ENCODE measurements at places on chromosomes 13 and 19.

DNA sequence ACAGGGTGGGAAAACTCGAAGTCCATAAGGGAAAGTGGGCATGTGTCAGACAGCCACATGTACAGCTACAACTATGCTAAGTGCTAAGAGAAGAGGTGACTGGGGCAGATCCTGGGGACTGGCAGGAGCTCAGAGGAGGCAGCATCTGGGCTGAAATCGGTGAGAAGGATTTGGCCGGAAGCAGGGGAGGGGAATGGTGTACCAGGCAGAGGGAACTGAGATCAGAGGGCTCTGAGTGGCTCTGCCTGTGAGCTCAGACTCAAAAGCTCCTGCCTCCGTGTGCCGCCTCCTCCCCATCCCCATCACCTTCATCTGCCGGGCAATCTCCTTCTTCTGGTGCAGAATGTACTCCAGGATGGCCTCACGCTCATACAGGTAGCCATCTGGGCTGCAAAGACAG is 21.8 kb downstream of the NOSIP start:
- DNase-seq, result no peak

GRCh38 chr13:109779074-109779473 is 7.3 kb downstream of the IRS2 start:
- DNase-seq, result no peak

DNA sequence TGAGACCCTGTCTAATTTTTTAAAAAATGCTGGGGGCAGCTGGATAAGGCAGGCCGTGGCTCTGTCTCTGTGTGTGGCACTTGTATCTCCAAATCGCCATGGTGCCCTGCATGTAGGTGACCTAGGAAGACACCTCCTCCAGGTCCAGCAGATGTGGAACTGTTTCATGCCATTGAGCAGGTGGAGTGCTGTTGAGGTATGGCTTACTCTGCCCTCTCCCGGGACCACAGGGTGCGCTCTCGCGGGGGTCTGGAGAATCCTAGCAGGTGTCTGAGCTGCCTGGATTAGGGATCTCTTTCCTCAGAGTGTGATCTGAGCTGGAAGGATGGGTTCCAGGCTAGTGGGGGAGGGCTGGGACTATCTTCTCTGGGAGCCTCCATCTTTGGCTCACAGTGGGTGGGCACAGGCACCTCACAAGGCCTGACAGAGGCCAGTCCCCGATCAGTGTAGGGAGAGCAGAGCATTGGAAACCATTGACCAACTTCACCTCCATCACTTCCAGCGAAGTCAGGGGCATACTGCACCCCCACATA is 67.7 kb upstream of the TM9SF2 start:
- DNase-seq, result no peak

DNA sequence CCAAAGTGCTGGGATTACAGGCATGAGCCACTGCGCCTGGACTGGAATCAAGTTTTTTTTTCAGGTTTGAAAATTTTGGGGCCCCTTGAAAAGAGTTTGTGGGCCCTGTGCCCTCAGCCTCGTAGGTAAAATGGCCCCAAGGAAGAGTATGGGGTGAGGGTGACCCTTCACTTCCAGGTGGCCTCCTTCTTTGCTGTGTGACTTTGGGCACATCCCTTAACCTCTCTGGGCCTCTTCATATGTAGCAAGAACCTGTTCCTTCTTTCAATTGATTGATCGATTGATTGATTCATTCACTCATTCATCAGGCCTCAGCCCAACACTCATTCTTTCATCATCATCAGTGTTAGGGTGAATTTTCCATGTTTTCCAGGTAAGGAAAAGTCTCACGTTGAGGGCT is 3.4 kb upstream of the TMEM221 start:
- no peak for DNase-seq

GRCh38 chr13:73189776-73190175 is 131.0 kb downstream of the KLF5 start:
- no peak for DNase-seq

DNA sequence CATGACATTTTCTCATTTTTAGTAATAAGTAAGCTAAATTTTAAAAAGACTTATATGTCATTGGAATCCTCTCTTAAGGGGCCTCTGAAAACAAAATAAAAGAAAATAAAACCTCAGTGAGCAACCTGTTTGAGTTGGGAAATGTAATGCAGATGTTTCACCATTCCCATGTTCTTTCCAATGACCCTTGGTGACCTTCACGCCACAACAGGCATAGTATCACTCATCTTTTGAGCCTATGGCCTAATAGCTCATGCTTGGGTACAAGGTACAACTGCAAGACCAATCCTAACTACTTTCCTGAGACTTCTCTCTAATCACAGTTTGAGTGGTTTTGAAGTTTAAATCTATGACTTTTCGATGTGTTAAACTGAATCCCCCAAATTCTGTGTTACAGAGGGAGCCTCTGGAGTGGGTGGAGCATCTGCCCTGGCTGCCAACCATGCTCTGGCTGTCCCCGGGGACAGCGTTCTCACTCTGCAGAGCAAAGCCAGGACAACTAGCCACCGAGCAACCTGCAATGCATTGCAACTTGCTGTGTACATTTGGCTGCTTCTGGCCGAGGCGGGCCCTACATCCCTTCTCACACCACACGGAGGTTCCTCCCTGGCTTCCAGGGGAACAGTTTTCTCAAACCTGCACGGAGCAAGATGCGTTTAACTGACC is 307.9 kb upstream of the MAB21L1 start:
- DNase-seq, result no peak

- DNase-seq, result no peak
Measured at GRCh38 chr13:102726430-102726829, 31.6 kb upstream of the METTL21C start.

Data from substantia nigra (tissue), 51 donors.